ENCODE measurements at places on chromosomes 3 and 15.

DNA sequence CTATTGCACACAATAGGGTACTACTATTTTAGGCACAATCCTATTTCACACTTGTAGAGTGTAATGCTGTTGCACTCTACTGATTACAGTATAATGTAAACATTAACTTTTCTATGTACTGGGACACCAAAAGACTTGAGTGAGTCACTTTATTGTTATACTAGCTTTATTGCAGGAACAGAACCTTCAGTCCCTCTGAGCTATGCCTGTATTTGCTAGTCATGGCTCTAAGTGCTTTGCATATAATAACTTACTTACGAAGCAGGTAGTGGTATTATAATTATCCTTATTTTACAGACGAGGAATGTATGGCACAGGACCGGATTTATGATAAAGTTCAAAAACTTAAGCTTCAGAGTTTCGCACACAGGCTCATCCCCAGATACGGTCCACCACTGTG lies 106.6 kb upstream of the SLC6A6 start:
- DNase-seq = no peak

- DNase-seq = no peak
These were observed 365.8 kb downstream of the FOXP1 start for GRCh38 chr3:71217640-71218222.

DNA sequence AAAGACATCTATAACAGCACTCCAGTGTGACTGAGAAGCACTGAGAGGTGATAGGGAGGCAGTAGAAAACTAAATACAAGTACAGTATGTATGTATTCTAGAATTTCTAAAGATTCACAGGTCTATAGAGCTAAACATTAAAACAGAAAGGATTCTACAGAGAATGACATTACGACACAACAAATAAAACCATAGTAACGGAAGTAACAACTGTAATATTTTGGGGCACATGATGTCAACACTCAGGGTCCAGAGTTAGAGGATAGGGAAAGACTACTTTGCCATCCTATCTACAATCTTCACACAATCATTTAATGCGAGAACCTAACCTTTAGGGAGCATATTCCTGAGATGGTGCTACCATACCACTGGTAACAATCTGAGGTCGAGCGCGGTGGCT lies 13.6 kb downstream of the UBXN7 start:
- DNase-seq = no peak

GRCh38 chr3:126612479-126613205 lies 42.3 kb downstream of the TXNRD3 start:
- DNase-seq = no peak

All from RWPE2 (cell line).